IPS-NIHi11 (cell line): ENCODE measurements at places on chromosomes 3 and 15.

GRCh38 chr3:13217736-13218540, 144.7 kb upstream of the IQSEC1 start:
- DNase-seq, result no peak

DNA sequence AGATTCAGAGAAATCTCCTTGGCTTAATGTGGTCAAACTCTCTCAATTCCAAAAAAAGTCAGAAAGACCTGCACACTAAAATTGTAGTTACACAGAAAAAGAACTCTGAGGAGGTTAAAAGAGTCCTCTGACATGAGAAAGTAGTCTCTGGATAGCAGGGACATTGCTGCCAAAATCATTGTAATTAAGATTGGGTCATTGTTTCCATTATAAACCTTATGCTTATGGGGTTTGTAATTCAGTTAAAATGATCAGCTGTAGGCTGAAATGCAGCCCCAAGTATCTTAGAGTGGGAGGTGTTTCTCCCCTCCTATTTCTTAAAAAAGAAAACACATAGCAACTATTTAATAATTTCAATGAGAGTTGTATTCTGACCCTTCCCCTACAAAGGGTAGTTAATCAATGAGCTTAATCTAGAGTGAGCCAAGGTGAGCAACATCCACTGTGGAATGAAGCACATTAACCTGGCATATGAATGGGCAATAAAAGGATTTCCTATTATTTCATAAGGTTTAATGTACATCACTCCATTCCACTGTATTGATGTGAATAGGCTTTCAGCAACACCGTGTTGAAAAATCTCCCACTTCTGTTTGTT, 406.9 kb downstream of the TIGIT start:
- no peak for DNase-seq

DNA sequence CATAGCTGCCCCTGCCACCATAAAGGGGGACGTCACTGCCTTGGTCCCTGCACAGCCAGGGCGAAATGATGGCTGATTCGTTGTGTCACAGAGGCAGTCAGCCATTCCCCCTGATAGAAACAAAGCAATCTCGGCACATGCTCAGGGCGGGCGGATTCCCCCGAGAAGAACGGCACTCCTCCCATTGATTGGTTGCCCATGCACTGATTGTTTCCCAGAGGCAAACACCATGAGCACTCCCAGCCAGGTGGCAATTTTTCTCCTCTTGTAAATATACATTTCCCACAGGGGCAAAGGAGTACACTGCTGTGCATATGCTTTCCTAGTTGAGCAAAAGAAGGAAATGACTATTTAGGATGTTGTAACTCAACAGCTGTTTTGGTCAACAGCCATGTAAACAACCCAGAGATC, 56.5 kb downstream of the KY start:
- no peak for DNase-seq

GRCh38 chr3:124410471-124410870, 319.8 kb upstream of the UMPS start:
- DNase-seq, result no peak

DNA sequence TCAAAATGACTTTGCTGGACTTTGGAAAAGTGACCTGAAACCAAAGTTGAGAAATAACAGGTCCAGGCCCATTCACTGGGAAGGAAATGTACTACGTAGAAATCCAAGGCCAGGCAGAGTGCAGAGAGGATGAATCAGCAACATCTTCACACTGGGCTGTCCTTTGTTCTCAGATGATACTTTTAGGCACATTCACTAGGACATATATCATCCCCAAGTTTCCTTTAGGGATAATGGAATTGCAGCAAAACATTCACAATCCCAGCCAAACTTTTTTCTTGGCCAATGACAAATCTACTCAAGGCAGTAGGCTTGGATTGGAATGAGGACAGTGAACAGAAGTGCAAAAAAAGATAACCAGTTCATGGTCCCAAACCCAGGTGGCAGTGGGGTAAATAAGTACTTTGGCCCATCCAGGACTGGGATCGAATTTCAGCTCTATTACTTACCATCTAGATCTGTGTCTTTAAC, 75.1 kb downstream of the CLDN11 start:
- DNase-seq, result no peak

DNA sequence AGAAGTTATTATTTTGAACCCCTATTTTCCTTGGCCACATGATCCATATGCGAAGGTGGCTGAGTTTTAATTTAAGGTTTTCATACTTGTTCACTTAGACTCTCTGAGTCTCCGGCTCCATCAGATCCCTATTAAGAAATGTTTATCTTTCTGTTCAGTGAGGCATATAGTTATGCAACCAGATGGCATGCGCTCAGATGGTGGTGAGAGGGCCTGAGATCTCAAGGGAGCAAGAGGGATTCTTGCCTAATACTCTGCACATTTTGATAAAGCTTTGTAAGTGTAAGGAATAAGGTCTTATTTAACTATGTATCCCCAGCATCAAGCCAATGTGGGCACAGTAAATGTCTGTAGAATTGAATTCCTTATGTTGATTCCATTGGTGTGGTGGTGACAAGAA, 78.9 kb upstream of the DPH6 start:
- DNase-seq, result no peak

DNA sequence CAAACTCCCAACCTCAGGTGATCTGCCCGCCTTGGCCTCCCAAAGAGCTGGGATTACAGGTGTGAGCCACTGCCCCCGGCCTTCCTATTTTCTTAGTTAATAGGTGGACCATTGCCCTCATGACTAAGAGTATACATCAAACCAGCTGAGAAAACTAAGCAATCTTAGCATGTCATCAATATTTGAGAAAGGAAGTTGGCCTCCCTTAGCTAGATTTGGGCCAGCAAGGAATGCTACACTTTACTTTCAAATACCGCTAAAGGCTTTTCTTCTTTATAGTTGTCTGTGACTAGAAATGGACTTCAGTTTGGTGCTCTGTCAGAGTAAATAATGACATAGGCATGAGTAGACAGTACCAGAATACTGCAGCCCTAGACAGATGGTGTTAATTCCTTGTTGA, 199.3 kb downstream of the GAP43 start:
- no peak for DNase-seq
